MG63 (cell line): ENCODE measurements at places on chromosomes 5 and 9.

DNA sequence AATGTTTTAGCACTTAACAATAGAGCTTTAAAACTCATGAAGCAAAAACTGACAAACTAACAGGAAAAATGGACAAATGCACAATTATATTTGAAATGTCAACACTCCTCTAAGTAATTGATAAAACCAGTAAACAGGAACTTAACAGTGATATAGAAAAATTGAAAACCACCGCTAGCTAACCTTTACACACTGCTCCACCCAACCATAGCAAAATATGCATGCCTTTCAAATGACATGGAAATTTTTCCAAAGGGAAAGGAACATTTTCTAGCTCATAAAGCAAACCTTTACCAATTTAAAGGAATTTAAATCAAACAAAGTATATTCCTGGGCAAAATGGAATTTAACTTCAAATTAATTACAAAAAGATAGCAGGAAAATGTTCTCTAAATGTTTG lies 109.2 kb downstream of the ADAMTS19 start:
- no peak for DNase-seq

GRCh38 chr5:129958581-129958980 lies 54.3 kb downstream of the CHSY3 start:
- DNase-seq, result no peak

- no peak for DNase-seq
Observed at GRCh38 chr9:85199866-85200495, 530.5 kb downstream of the NTRK2 start.

DNA sequence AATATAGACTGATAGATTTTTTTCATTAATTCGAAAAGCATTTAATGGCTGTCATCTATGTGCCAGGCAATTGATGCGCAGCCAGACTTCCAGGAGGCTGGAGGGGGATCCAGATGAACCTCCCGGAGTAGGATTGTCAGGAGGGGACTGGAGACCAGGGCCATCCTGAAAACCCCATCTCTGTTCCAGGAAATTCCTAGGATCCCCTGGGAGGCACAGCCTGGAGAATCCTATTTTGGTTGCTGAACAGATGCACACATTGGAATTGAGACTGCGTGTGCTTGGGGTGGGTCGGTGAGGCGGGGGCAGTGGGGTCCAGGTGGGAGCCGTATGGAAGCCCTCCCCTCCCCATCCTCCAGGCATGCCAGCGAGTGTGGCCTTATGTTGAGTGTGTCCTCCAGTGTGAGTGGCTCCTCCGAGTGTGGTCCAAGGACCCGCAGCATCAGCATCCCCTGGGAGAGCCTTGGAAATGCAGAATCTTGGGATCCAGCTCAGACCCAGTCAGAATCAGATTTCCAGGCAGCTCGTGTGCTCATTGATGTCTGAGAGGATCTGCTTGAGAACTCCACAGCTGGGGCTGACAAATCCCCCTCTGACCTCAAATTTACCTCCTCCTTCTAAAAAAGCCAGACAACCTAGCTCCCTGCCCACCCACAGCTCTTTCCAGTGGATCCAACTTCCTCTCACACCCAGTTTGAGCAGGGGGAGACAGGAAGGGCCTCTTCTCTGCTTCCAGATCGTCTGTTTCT lies 38.7 kb downstream of the ROPN1L start:
- DNase-seq, result no peak

GRCh38 chr5:159576902-159577301 lies 246.6 kb upstream of the IL12B start:
- no peak for DNase-seq

DNA sequence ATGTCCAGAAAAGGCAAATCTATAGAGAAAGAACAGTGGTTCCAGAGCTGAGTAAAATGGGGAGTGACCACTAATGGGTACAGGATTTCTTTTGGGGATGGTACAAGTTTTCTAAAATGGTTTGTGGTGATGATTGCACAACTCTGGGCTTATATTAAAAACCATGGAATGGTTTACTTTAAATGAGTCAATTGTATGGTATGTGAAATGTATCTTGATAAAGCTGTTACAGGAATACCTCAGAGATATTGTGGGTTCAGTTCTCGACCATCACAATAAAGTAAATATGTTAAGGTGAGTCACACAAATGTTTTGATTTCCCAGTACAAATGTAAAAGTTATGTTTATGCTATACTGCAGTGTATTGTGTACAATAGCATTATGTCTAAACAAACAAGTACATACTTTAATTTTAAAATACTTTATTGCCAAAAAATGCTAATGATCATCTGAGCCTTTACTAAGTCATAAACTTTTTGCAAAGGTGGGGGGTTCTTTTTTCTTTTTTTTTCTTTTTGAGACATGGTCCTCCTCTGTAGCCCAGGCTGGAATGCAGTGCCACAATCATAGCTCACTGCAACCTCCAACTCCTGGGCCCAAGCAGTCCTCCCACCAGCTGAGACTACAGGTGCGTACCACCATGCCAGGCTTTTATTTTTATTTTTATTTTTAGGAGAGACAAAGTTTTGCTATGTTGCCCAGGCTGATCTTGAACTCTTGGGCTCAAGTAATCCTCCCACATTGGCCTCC lies 65.9 kb downstream of the SHOC1 start:
- DNase-seq, result peak; percentile 11

GRCh38 chr5:151014680-151015343 lies 5.6 kb upstream of the GPX3 start:
- DNase-seq, result no peak

GRCh38 chr5:139644646-139645429 lies 3.3 kb upstream of the CXXC5 start:
- no peak for DNase-seq

DNA sequence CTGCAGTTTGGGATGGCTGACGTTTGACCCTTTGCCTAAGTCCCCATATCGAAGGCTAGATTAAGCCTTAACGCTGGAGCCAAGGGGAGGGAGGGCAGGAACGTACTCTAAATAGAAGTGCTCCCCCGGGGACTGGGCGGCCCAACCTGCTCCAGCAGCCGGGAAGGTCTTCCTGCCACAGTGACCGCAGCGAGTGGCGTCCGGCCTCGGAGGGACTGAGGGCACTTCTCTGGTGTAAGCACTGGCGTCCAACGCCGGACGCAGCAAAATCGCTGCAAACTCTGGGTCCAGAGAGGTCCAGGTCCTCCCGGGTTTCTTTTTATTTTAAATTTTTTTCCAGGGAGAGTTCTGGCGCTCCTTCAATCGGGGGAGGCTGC lies 505 bp upstream of the ACER2 start:
- no peak for DNase-seq

DNA sequence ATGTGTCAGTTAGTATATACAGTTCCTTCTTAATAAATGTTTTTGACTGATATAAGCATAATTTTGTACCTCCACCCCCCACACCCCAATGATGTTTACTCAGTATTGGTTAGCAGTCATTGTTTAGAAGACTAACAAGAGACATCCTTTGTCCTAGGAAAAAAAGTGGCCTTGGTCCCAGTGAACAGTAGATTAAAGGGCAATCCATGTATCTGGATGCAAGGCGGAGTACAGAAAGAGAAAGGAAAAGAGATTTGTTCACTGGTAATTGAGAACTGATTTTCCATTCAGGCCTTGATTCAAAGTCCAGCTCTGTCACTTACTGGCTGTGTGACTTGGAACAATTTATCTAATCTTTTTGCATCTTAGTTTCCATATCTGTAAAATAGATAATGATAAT lies 4.6 kb downstream of the RALGPS1 start:
- DNase-seq, result no peak

GRCh38 chr5:158079097-158079496 lies 220.2 kb upstream of the CLINT1 start:
- no peak for DNase-seq

GRCh38 chr5:174337276-174338184 lies 292.0 kb downstream of the NSG2 start:
- no peak for DNase-seq

GRCh38 chr9:12972608-12973589 lies 198.1 kb downstream of the LURAP1L start:
- DNase-seq, result peak; percentile 73

DNA sequence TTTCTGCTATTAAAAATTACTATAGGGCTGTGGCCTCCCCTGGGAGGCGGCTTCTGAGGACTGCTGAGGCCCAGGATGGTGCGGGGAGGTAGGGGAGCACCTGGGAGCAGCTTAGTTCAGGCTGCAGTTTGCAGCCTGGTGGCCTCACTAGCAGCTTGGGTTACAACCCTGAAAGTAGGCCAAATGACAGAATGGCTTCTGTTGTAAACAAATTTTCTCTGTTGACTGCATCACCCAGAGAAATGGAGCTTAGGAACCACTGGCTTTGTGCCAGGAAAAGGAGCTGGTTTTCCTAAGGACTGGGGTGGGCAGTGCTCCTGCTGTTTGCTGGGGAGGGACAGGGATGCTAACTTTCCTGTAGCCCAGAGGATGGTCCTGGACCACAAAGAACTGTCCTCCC lies 130.3 kb downstream of the ENTREP1 start:
- no peak for DNase-seq

- no peak for DNase-seq
Observed at GRCh38 chr5:119948162-119948561, 318.8 kb downstream of the FAM170A start.

GRCh38 chr9:7988644-7989280 lies 189.2 kb upstream of the DMAC1 start:
- no peak for DNase-seq

- DNase-seq, result no peak
Observed at GRCh38 chr5:6026766-6027406, 351.5 kb downstream of the MED10 start.
